Activated CD4-positive, alpha-beta T cell treated with anti-CD3 and anti-CD28 coated beads, Interleukin-2, Interleukin-6, amounts not matched to agents 100 ng/mL and 50 ng/mL, durations not matched to agents 16 hours and 8 hours (primary cell): ENCODE measurements at places on chromosomes 13 and 19.

GRCh38 chr19:49155005-49155819 is at the start of gene HRC:
HRC (minus strand) TSS chr19:49155396; CDS start chr19:49155237, 159 bp downstream.
- no peak for DNase-seq

GRCh38 chr13:45156565-45157361 is 36.5 kb downstream of the GTF2F2 start:
- no peak for DNase-seq

DNA sequence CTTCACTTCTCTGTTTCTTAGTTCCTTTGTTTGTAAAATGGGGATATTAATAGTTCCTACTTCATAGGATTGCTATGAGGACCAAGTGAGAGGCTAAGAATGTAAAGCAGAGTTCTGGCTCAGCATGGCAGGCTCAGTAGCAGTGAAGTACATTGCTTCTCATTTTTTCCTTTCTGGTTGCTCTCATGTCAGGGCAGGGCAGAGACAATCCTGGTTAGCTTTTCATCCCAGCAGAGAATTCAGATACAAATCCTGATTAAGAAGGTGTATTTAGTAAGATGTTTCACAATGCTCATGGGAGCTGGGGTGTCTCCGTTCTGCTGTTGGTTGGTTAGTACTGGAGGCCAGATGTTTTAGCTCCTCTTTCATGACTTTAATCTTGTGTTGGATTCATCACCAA is 42.9 kb downstream of the WASF3 start:
- no peak for DNase-seq

- DNase-seq: no peak
Observed at GRCh38 chr19:42250183-42250665, 4.7 kb downstream of the ERF start.

GRCh38 chr13:22210134-22210930 is 539.5 kb downstream of the FGF9 start:
- DNase-seq: no peak

- no peak for DNase-seq
Observed at GRCh38 chr19:50000841-50001557, 24.2 kb downstream of the VRK3 start.

DNA sequence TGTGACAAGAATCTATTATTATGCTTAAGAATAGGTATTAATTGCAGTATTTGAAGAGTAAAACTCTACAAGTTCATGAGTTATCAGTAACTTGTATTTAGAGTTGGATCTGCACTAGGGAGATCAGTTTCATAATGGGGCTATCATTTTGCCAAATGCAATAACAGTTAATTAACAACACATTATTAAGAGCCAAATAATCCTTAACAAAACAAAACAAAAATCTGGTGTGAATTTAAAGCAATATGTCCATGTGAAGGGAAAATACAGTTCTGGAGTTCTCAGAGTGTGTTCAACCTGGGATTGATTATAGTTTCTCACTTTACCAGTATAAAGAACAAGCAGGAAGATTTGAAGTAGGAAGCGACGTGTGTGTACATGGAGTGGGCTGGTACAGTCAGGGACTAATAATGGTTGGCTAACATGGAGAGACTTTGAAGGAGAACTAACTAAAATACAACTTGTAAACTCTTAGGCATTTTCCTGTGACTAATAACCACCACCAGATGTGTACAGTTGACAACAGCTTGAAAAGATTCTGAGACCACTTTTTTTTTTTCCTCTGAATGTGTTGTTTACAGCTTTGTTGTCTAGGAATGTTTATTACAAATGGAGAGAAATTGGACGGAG is 58.5 kb downstream of the POSTN start:
- no peak for DNase-seq
